Activated CD4-positive, alpha-beta T cell treated with anti-CD3 and anti-CD28 coated beads, Interleukin-2, amount 10 ng/mL, durations not matched to agents 24 days and 14 days (primary cell): ENCODE measurements at places on chromosomes 6 and 20. TPM values are rescaled to one million over a fixed set of nuclear protein-coding genes. Genes with fewer than 3 reads are reported as not detected.

DNA sequence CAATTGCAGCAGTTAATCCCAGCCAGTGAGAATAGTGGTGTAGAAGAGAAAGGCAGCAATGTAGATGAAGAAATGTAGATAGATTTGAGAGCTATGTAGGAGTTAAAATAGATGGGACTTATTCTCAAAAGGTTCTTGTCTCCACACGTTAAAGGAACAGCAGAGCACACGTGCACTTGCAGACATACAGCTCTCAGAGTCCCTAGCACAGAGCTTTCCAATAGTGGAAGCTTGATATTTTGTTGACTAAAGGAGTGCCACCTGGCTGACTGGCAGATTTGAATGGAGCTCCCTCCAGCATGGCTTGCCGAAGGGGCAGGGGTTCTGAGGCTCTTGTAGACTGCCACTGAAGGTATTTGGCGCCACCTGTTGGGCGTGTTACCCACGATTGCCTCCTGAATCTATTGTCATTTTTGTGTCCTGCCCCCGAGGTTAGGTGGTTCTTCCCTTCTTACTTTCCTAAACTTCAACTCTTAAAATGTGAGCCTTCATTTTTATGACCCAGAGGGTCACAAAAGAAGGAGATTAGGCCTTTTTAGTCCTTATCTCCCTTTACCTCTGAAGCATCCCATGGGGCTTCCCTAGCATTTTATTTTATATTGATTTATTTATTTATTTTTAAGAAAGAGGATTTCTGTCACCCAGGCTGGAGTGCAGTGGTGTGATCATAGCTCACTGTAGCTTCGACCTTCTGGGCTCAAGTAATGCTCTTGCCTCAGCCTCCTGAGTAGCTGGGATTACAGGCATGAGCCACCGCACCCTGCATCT is 16.4 kb downstream of the BRD2 start:
- H3K36me3 ChIP-seq: peaks cover 24% of the 10 kb centered on the region
- peak; percentile 96 for DNase-seq
- H3K4me3 ChIP-seq: no peak overlapping the region
- peaks cover 4% of the 10 kb centered on the region for H3K27me3 ChIP-seq
- peaks cover 16% of the 10 kb centered on the region for H3K4me1 ChIP-seq

GRCh38 chr6:147530132-147531060 is 21.9 kb downstream of the SAMD5 start:
- no peak overlapping the region for H3K27ac ChIP-seq
- no peak overlapping the region for H3K4me3 ChIP-seq
- peaks cover 20% of the 10 kb centered on the region for H3K27me3 ChIP-seq
- H3K36me3 ChIP-seq: no peaks in the 10 kb centered on the region
- peak; percentile 53 for DNase-seq

GRCh38 chr6:148001844-148002642 is 340.6 kb upstream of the SASH1 start:
- no peak for DNase-seq
- H3K27ac ChIP-seq: no peak overlapping the region
- H3K36me3 ChIP-seq: no peaks in the 10 kb centered on the region
- H3K4me1 ChIP-seq: no peaks in the 10 kb centered on the region
- no peak overlapping the region for H3K4me3 ChIP-seq

DNA sequence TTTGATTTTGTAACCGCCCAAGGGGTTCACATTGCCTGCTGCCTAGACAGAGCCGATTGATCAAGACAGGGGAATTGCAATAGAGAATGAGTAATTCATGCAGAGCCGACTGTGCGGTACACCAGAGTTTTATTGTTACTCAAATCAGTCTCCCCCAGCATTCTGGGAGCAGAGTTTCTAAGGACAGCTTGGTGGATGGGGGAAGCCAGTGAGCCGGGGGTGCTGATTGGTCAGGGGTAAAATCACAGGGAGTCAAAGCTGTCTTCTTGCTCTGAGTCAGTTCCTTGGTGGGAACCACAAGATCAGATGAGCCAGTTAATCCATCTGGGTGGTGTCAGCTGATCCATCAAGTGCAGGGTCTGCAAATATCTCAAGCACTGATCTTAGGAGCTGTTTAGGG is 60.0 kb upstream of the EZR start:
- peaks cover 2% of the 10 kb centered on the region for H3K27me3 ChIP-seq
- H3K36me3 ChIP-seq: peaks cover 3% of the 10 kb centered on the region
- no peak overlapping the region for H3K4me3 ChIP-seq

DNA sequence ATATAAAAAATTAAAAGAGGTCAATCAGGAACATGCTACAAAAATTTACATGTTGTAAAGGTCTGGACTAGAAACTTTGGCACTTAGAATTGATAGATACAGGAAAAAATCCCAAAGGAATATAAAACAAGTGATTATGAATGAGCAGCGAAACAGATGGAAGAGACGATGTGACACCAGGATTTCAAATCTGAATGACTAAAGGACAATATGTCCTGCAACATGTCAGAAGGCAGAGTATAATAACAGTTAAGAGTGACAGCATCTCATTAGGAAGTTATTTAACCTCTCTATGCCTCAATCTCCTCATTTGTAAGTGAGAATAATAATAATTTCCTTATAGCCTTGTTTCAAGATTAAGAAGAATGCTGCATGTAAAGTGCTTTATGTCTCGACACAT is 50.3 kb downstream of the FRK start:
- peaks cover 28% of the 10 kb centered on the region for H3K27me3 ChIP-seq
- H3K4me3 ChIP-seq: no peak overlapping the region
- no peak overlapping the region for H3K27ac ChIP-seq
- H3K4me1 ChIP-seq: no peaks in the 10 kb centered on the region
- no peak for DNase-seq
- H3K36me3 ChIP-seq: no peaks in the 10 kb centered on the region

DNA sequence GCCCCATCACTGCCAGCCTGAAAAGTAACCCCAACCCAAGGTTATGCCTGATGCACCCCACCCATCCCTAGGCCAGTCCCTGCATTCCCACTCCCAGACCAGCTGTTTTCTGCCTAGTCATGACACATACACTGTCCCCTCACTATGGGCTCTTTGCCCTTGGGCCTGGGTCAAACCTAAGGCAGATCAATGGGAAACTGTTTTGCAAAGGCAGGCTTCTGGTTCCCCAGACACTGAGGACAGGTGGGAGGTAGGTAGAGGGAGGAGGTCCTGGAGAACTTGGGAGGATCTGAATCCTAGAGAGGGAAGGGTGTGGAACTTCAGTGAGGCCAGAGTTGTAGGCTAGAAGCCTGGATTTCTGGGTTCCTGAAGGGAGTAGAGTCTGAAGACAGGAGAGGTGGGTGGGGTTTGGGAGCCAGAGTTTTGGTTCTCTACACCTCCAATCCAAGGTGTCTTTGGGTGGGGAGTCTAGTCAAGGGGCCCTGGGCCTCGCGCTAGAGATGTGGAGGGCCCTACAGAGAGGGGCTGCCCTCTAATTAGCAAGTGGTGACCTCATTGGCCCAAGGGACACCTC is 2.0 kb downstream of the CLIC1 start:
- peak overlapping the region; percentile 98 for H3K4me3 ChIP-seq
- H3K4me1 ChIP-seq: peaks cover 58% of the 10 kb centered on the region
- DNase-seq: peak; percentile 60
- H3K36me3 ChIP-seq: peaks cover 48% of the 10 kb centered on the region
- H3K27ac ChIP-seq: peak overlapping the region; percentile 93
- no peaks in the 10 kb centered on the region for H3K27me3 ChIP-seq

DNA sequence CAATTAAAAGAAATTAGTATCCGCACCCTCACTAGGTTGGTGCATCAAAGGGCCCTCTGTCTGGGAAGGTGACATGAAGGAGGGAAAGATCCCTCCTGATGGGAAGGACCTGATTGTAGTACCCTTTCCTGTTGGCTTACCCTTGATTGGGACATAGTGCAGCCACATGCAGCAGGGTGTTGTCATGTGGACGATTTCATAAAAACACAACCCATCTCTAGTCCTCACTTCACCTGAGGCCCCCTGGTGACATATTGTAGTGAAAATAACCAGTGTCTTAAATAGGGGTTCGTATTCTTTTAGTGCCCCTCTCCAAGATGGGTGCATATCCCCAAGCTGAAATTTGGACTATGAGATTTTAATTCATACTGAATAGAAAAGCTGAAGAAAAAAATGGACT is 97.3 kb downstream of the SLX4IP start:
- H3K4me3 ChIP-seq: no peak overlapping the region
- H3K27me3 ChIP-seq: no peaks in the 10 kb centered on the region
- H3K27ac ChIP-seq: no peak overlapping the region
- no peaks in the 10 kb centered on the region for H3K36me3 ChIP-seq
- peaks cover 3% of the 10 kb centered on the region for H3K4me1 ChIP-seq

GRCh38 chr6:4256969-4257368 is 121.6 kb upstream of the ECI2 start:
- no peak overlapping the region for H3K4me3 ChIP-seq
- H3K4me1 ChIP-seq: no peaks in the 10 kb centered on the region
- no peaks in the 10 kb centered on the region for H3K36me3 ChIP-seq
- no peaks in the 10 kb centered on the region for H3K27me3 ChIP-seq
- no peak overlapping the region for H3K27ac ChIP-seq

DNA sequence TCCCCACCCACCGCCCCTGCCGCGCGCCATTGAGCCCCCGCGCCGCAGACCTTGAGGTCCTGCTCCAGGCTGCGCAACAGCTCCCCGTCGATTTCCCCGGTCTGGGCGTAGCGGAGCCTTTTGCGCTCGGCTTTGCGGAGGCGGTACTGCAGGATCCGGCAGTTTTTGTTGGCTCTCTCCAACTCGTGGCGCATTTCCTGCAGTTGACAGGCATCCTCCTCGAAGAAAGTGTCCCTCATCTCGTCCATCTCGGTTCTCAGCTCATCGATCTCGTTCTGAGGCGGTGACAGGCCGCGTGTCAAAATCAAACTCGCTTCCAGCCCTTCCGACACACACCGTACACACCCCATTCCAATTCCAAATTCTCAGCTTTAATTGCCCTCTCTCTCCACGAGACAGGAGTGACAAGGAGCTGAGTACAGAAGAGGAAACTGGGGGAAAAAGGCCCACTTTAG is 4.3 kb downstream of the MTCL3 start:
- H3K4me3 ChIP-seq: peak overlapping the region; percentile 85
- peak overlapping the region; percentile 89 for H3K27ac ChIP-seq
- H3K4me1 ChIP-seq: peaks cover 34% of the 10 kb centered on the region
- peak; percentile 89 for DNase-seq

DNA sequence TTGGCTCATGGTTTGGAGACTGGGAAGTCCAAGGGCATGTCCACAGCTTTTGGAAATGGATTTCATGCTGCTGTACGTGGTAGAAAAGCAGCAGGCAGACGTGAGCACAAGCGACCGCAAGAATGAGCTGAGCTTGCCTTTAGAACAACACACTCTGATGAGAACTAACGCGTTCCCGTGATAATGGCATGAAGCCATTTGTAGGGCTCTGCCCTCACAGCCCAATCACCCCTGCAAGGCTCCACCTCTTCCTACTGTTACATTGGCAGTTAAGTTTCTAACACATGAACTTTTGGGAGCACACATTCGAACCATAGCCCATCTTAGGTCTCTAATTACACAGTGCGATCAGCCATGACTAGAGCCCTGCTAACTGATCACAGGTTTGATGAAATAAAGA is 107.5 kb upstream of the TMEM170B start:
- no peak overlapping the region for H3K4me3 ChIP-seq
- H3K36me3 ChIP-seq: no peaks in the 10 kb centered on the region
- DNase-seq: peak; percentile 44
- H3K27me3 ChIP-seq: no peaks in the 10 kb centered on the region
- no peak overlapping the region for H3K27ac ChIP-seq

DNA sequence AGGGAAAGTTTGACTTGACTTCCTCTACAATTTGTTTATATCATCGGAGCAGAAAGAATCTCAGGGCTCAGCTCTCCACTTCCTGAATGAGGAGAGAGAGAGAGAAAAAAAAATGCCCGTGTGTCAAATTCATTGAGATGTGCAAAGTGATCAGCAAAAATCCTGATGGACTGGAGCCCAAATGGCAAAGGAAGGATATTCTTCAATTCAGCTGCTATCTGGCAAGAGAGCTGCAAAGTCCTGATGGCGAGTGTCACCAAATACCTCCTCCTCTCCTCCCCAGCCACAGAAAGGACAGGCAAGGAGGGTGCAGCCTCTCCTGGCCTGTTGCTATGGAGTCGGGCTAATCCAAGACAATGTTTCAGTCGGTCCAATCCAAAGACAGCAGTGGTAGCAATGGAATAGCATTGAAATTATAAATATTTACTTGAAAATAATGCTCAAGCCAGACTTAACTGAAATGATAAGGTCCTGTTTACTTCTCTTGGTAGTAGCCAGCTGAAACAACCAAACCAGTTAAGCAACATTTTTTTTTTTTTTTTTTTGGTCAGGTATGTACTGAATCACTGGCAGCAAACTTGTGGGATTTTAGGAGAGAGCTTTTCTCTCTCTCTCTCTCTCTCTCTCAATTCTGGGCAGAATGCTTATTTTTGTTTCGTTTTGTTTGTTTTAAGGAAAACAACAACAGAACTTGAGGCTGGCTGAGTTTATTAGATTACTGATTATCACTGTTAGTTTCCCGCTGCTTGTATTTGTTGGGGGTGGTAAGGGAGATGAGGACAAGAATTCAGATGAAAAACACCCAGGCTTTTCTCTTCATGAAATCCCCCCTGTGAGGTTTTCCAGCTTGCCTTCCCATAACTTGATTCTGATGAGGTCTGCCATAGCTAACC is 204.2 kb downstream of the BCAS1 start:
- no peaks in the 10 kb centered on the region for H3K27me3 ChIP-seq
- no peaks in the 10 kb centered on the region for H3K36me3 ChIP-seq
- peak overlapping the region; percentile 91 for H3K27ac ChIP-seq
- peak; percentile 72 for DNase-seq

GRCh38 chr6:146898069-146898887 is 299.5 kb downstream of the ADGB start:
- no peaks in the 10 kb centered on the region for H3K36me3 ChIP-seq
- no peak overlapping the region for H3K4me3 ChIP-seq
- no peaks in the 10 kb centered on the region for H3K4me1 ChIP-seq
- DNase-seq: no peak
- H3K27me3 ChIP-seq: peaks cover 9% of the 10 kb centered on the region
- H3K27ac ChIP-seq: no peak overlapping the region

- H3K27ac ChIP-seq: no peak overlapping the region
- H3K4me3 ChIP-seq: no peak overlapping the region
- no peaks in the 10 kb centered on the region for H3K36me3 ChIP-seq
- no peaks in the 10 kb centered on the region for H3K27me3 ChIP-seq
Measured at GRCh38 chr6:19268718-19269117, 568.5 kb upstream of the ID4 start.

DNA sequence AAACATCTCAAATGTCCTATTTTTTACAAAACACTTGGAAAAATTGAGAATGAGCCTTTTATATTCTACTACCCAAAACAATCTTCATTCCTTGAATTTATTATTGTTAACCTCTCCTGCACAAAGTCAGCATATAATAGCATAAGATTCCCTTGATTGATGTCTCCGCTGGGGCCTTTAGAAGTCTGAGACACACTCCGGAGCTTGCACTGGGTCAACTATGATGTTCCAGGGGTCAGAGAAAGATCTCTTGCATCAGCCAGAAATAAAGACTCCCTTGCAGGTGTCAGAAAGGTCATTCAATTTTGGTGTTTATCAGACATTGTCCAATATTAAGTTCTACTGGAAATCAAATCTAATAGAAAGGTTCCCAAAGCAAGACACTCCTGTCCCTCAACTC is 29.7 kb upstream of the NHSL1 start:
- H3K4me1 ChIP-seq: no peaks in the 10 kb centered on the region
- H3K4me3 ChIP-seq: no peak overlapping the region
- peaks cover 23% of the 10 kb centered on the region for H3K27me3 ChIP-seq
- H3K27ac ChIP-seq: no peak overlapping the region

The COL21A1 gene
- total RNA-seq: not detected in 2 replicates

The NR2E1 gene
- not detected in 2 replicates for total RNA-seq

The FAM209B gene
- 1.3 and 1.5 TPM in 2 replicates for total RNA-seq

The DLL1 gene
- total RNA-seq: 0.17 TPM in 1 of 2 replicates, not detected in the other

The MCCD1 gene
- not detected in 2 replicates for total RNA-seq

The HLA-DOA gene
- 0.21 and 0.38 TPM in 2 replicates for total RNA-seq

The RAD21L1 gene
- not detected in 2 replicates for total RNA-seq

The KDM1B gene
- 8.5 and 8.6 TPM in 2 replicates for total RNA-seq
